HT-29 (cell line): ENCODE measurements at places on chromosomes 13 and 19. TPM values are rescaled to one million over a fixed set of nuclear protein-coding genes. Genes with fewer than 3 reads are reported as not detected.

DNA sequence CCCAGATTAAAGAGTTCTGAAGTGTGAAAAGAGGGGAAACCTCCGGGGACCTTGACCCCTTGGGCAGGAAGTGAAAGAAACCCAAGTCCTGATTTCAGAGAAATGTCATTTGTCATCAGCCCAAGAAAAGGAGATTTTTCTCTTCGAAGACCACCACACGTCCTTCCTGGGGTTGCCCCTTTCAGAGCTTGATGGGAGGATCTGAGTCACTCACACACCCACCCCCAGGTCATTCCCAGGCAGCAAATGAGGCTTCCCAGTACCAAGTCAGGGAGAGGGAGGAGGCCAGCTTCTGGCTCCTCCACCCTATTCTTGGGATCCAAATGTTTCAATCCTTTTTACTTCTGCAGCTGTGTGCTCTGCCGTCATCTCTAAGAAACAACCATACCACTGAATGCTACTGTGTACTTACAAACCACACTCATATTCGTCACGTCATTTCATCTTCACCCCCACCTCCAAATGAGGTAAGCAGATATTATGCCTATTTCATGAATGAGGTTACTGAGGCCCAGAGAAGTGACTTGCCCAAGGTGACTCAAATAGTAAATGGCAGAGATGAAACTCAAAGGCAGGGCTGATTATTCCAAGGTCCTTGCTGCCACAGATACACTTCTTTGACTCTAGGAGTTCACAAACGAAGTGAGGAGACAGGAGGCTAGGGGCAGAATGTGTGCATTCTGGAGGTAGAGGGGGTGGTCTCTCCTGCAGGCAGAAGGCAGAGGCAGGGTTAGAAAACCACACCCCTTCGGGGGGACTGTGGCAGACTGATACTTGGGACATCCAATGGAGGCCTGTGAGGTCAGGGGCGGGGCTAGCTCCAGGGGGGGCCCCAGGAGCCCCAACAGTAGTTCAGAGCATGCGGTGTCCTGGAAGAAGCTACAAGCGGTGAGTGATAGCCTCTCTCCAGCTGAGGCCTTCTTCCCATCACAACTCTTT lies 5.0 kb upstream of the KMT2B start:
- DNase-seq, result no peak

- DNase-seq, result peak; percentile 74
Observed at GRCh38 chr19:35755550-35756376, 1.1 kb downstream of the HSPB6 start.

- DNase-seq, result no peak
Observed at GRCh38 chr13:24272452-24273161, 36.8 kb upstream of the C1QTNF9 start.

DNA sequence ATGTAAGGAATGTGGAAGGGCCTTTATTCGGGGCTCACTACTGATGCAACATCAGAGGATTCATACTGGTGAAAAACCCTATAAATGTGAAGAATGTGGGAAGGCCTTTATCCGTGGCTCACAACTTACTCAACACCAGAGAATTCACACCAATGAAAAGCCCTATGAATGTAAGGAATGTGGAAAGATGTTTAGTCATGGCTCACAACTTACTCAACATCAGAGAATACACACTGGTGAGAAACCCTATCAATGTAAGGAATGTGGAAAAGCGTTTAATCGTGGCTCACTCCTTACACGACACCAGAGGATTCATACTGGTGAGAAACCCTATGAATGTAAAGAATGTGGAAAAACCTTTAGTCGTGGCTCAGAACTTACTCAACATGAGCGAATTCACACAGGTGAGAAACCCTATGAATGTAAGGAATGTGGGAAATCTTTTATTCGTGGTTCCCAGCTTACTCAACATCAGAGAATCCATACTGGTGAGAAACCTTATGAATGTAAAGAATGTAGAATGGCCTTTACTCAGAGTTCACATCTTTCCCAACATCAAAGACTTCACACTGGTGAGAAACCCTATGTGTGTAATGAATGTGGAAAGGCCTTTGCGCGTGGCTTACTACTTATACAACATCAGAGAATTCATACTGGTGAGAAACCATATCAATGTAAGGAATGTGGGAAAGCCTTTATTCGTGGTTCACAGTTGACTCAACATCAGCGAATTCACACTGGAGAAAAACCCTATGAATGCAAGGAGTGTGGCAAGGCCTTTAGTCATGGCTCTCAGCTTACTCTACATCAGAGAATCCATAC lies 44.3 kb downstream of the ZNF585A start:
- DNase-seq, result no peak

DNA sequence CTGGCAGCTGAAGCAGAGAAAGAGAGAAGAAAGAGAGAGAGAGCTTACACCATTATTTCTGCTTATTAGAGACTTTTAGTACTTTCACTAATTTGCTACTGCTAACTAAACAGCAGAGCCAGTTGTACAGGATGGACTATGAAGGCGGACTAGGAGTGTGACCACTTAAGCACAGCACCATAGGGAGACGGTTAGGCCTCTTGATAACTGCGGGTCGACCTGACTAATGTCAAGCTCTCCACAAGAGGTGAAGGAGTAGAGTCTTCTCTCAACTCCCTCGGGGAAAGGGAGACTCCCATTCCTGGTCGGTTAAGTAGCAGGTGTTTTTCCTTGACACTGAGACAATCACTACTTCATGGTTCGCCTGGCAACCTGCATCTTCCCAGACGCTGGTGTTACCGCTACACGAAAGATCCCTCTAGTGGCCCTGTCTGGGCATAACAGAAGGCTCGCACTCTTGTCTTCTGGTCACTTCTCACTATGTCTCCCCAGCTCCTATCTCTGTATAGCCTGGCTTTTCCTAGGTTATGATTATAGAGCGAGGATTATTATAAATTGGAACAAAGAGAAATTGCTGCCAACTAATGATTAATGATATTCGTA lies 5.3 kb upstream of the PSG7 start:
- DNase-seq, result peak; percentile 51

DNA sequence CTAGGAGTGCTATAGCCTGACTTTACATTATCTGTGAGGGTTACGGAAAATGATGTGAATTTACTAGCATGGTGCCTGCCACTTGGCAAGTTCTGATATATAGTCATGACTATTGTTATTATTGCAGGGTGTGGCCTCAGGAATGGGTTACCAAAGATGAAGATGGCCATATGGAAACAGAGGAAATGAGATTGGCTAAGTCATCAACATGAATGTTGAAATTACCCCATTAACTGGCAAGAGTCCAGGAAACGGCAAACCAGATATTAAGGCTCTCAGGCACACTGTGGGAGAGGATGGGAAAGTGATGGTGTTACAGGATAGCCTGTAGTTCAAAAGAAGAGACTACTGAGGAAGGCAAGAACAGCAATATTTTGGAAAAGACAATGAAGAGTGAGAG lies 183.3 kb downstream of the KCNRG start:
- no peak for DNase-seq

GRCh38 chr19:2039959-2040646 lies 10.9 kb downstream of the MKNK2 start:
- DNase-seq, result no peak

DNA sequence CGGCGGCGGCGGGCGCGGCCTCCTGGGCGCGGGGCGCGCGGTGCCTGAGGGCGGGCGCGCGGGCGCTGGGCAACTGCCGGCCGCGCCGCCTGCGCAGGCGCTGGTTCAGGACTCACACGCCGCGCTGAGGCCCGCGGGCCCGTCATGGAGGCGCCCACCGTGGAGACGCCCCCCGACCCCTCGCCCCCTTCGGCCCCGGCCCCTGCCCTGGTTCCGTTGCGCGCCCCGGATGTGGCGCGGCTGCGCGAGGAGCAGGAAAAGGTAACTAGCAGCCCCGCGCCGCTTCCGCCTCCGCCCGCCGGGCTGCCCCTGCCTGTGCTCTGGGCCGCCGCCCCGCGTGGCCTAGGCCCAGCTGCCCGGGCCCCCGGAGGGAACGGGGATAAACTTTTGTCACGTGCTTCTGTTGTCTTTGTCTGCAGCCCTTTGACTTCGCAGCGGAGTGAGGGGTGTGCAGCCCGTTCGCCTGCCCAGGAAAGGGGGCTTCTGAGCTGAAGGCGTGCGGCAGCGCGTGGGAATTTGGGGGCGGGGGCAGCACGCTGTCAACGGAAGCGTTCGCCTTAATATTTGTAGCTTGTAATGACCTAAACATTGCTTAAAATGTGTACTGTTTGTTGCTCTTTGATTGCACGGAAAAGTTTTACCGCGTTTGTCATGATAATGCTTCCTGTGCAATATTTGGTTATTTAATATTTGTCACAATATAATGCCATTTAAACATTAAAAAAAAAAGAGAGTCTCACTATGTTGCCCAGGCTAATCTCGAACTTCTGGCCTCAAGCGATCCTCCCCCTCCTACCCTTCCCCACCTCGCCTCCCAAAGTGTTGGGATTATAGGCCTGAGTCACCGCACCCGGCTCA lies 594 bp downstream of the URI1 start:
- DNase-seq, result peak; percentile 69

GRCh38 chr19:52492201-52492993 lies 35.1 kb upstream of the ZNF808 start:
- no peak for DNase-seq

DNA sequence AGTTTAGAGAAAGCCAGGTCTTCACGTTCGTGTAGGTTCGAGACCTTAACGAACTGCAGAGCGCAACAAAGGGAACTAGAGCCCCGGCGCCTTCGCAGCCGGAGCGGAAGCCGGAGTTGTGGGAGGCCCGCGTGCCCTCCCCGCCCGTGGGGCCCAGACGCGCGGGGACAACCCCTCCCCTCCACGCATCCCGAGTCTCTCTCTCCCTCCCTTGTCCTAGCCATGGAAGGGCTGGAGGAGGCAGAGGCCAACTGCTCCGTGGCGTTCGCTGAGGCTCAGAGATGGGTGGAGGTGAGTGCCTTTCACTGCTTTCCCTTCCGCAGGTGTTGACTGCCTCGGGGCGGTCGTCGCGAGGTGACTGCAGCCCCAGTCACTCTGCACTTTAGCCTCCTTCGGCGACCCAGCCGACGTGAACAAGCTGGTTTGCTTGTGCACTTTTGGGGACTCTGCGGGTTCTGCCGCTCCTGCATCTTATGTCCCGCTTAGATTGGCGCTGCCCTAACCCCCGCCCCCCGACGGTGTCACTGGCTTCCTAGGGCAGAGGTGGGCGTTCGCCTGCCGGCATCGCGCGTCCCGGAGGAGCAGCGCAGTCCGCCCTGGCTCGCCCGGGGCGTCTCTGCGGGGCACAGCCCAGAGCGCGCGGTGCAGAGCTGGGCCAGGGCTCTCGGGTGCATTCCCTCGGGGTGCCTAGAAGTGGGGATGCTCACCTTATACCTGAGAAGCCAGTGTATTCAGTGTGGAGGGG lies 478 bp downstream of the LMO7 start:
- peak; percentile 77 for DNase-seq

DNA sequence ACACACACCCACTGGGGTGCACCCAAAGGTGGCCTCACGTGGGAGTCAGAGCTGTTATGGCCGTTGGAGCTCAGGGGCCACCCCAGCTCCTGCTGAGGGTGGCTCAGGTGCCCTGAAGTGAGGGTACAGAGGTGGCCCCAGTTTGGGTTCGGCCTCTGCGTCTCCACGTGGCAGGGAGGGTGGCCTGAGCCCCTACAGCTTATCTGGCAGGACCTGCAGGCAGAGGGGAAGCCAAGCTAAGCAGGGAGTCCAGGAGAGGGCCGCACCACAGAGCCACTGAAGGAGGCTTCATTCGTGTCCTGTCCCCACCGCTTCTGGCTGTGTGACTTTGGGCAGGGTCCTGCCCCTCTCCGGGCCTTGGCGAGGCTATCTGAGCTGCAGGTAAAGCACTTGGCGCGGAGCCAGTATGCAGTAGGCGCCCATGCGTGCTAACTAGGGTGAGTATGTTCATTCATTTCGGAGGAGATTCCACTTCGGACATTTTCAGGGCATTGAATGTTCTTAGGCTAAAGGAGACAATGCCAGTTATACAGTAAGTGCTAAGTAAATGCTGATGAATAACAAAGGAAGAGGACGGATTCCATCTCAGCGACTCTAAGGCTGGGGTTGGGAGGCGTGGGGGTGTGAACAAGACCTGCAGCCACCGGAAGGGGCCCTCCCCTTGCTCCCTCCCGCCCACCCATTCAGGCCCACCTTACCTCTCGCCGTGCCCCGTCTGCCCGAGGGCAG lies 4.9 kb downstream of the REX1BD start:
- DNase-seq, result peak; percentile 17

- no peak for DNase-seq
Observed at GRCh38 chr19:2361246-2362045, 1.4 kb downstream of the TMPRSS9 start.

DNA sequence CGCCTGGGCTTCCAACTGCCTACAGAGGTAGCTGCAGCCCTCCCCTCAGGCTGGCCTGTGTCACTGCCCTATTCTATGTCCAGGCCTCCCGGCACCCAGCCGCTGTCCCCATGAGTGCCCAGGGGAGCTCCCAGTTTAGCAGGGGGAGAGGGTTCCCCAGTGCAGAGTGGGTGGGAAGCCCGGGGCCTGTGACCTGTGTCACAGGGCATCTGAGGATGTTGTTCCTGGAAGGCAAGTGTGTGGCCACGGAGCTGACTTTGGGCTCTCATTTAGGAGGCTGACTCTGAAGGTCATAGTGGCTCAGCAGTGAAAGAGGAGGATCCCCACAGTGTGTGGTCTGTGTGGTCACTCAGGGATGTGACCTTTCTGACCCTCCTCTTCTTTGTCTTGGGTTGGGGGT lies 25.1 kb downstream of the PPP1R37 start:
- no peak for DNase-seq

The IGFL2 gene
- total RNA-seq, result 1.1 and 1.6 TPM in 2 replicates

The MTUS2 gene
- 0.05 TPM in 2 replicates for total RNA-seq

The TEX101 gene
- total RNA-seq, result not detected in 2 replicates
